Common myeloid progenitor, CD34-positive (primary cell): ENCODE measurements at places on chromosomes 7 and 10.

DNA sequence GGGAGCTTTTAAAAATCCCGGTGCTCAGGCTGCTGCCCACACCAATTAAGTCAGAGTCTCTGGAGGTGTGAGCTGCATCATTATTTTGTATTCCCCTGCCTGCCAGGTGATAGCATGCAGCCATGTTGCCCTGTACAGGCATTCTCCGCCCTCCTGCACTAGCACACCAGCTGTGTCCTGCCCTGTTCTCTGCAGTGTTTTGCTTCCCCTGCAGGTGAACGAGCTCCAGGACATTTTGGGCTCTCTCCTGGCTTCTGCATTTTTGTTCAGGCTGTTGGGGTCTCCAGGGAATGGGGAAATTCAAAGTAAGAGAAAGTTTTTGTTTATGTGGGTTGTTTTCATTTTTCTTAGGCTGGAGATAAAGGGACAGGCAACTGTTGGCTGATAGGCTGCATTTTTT, 271.0 kb upstream of the COBL start:
- no peak for DNase-seq

- DNase-seq: no peak
Measured at GRCh38 chr7:149867762-149868622, 5.8 kb upstream of the ATP6V0E2 start.

DNA sequence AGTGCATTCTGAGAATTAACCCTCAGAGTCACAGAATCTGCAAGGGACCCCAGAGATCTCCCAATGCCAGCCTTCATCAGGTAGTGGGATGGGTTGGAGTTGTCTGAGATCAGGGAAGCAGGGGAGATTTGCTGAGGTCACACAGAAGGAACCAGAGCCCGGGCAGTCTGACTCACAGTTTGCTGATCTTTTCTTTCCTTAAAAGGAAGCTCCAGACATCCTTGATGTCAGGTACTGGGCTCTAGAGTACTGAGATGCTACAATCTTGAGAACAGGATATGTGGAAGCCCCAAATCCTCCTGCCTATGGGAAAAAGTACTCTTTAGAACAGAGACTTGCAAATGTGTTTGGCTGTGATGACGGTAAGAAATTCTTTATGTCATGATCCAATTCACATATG, 706 bp downstream of the TBATA start:
- peak; percentile 35 for DNase-seq

- DNase-seq: peak; percentile 14
Measured at GRCh38 chr10:124291001-124291701, 127.6 kb downstream of the OAT start.

GRCh38 chr7:106071999-106072714, 40.0 kb downstream of the SYPL1 start:
- peak; percentile 77 for DNase-seq

DNA sequence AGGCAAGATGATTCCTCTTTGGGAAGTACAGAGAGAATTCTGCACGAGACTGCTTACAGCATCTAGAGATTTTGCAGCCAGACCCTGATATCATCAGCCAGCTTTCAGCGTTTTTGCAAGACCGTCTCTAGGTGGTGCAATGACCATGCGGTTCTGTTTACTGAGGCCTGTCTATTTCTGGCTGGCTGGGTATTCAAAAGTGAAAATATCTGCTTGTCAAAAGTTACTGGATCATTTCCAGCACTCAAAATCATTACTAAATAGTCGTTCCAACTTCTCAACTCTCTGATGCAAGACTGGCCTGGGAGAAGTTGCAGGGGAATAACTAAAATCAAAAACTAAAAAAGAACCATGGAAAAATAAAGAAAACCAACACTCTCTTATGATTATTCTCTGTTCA, 240.1 kb downstream of the ELMO1 start:
- peak; percentile 83 for DNase-seq

DNA sequence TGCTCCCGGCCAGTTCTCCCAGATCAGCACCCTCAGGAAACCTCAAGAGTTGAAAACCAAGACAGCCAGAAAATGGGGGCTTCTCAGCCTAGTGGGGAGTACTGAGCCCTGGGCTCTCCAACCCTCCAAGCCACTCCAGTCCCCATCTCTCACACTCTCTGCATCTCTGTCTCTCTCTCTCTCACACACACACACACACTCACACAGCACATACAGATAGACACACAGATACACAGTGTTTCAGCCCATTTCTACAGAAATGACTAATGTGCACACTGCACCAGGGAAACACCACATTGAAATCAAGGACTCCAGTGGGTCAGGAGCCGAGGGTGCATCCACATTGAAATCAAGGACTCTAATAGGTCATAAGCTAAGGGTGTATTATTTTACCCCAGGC, 107.5 kb downstream of the MKI67 start:
- DNase-seq: no peak

DNA sequence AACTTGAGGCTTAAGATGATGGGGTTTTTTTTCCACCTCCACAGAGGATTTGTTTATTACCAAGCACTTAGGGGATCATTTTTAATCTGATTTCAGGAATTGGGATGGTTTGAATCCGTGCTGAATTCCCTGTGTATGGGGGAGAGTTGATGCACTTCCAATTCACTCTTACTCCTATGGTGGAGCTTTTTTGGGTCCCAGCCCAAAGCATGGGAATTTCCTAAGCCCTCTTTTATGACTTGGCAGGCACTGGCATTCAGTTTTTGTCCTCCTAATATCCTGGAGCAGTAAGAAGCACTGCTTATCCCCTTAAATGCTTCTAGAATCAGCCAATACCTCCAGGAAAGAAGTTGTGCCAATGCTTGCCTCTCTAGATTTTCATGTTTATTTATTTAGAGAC, 78.7 kb downstream of the HYCC1 start:
- DNase-seq: no peak

GRCh38 chr7:156156734-156157408, 344.6 kb upstream of the SHH start:
- peak; percentile 1 for DNase-seq

GRCh38 chr10:57973451-57973850, 294.2 kb downstream of the IPMK start:
- no peak for DNase-seq
